ENCODE measurements at places on chromosomes 5 and 9. TPM values are rescaled to one million over a fixed set of nuclear protein-coding genes. Genes with fewer than 3 reads are reported as not detected.

The LECT2 gene
- polyA plus RNA-seq: 0.45 TPM

The PDE6A gene
- not detected for polyA plus RNA-seq

The BARX1 gene
- 0.87 TPM for polyA plus RNA-seq

The LRRC14B gene
- not detected for polyA plus RNA-seq

The UBTD2 gene
- polyA plus RNA-seq: 15.5 TPM

The LPAR1 gene
- 1.0 TPM for polyA plus RNA-seq

The PAEP gene
- polyA plus RNA-seq: not detected

The UNC13B gene
- 8.0 TPM for polyA plus RNA-seq

The C5orf58 gene
- polyA plus RNA-seq: 9.1 TPM

The KIF4B gene
- 0.07 TPM for polyA plus RNA-seq
